ENCODE measurements at places on chromosomes 7 and 10.

DNA sequence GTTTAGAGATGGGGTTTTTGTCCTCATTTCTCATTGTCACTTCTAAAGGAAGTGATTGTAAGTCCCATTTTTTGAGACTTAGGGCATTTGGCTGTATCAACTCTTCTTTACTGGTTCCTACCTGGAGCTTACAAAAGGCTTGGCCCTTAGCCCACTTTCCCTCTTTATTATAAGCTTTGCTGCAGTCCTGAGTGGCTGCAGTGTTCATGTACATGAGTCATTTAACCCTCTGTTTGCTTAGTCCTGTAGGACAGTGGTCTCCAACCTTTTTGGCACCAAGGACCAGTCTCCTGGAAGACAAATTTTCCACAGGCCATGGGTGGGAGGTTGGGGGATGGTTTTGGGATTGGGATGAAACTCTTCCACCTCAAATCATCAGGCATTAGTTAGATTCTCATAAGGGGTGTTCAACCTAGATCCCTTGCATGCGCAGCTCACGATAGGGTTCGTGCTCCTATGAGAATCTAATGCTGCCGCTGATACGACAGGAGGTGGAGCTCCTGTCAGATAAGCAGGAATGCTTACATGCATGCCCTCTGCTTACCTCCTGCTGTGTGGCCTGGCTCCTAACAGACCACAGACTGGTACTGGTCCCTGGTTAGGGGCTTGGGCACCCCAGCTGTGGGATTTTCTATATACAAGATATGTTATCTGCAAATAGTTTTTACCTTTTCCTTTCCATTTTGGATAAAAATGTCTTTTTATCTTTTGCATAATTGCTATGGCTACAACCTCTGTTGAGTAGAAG, 99.7 kb downstream of the CCSER2 start:
- no peak for DNase-seq

- DNase-seq = no peak
Observed at GRCh38 chr10:69801434-69802315, at the start of gene COL13A1. TSS of gene COL13A1 (plus strand) at chr10:69801906. CDS start at chr10:69802424, 518 bp downstream.

DNA sequence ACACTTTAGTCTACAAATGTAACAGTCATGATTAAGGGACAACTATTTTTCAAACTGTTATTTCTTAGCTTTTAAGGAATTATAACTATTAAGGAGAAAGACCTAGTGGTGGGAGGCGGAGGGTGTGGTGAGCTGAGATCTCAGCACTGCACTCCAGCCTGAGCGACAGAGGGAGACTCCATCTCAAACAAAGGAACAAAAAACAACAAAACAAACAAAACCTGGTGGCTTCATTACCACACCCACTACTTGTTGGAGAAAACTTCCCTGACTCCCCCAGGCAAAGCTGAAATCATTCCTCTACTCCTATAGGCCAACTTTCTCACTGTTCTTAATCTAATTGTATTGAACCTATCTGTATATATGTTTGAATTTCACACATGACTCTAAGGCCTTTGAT, 3.2 kb downstream of the POLR1F start:
- DNase-seq = no peak

DNA sequence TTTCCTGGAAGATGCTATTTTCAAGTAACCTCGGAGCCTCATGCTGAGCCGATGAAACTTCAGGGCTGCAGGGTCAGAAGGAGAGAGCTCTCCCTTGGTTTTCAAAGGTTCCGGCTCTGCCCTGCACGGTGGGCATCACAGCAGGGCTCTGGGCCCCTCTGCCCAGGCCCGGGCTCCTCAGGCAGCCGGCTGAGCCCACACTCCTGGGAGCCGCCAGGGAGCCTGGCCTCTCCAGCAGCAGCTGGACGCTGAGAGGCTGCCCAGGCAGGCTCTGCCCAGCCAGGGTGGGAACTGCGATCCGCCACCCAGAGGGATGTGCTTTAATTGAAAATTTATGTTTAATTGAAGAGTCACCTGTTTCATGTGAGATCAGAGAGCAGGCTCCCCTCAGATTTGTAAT, 97.5 kb upstream of the MGMT start:
- DNase-seq = no peak

- peak; percentile 46 for DNase-seq
Observed at GRCh38 chr10:70191972-70192305, 21.6 kb upstream of the SAR1A start.

All from muscle of arm (tissue), 14 donors.